NCI-H1417 treated with DMSO at 0.1 percent for 48 hours (cell line): ENCODE measurements at places on chromosomes 1 and 21.

GRCh38 chr1:109498161-109498801, 4.4 kb downstream of the CYB561D1 start:
- no peak for DNase-seq

DNA sequence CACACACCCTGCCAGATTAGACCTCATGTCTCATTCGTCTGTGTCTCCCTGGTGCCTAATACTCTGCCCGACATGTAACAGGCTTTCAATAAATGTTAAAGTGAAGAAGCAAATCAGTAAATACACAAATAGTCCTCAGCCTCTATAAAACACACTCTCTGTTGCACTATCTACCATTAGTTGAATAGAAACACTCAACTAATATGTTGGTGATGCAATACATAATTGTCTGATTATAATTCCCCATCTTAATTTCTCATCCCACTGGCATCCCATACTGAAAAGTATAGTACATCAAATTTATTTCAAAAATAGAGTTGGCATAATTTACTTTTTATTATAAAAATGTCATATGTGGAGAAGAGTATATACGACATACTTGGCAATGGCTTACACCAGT, 162.4 kb downstream of the PAPPA2 start:
- DNase-seq: no peak

- DNase-seq: no peak
These were observed 277.3 kb upstream of the FMN2 start for GRCh38 chr1:239814306-239814881.

- no peak for DNase-seq
These were observed 16.6 kb downstream of the AK4 start for GRCh38 chr1:65164633-65165032.

GRCh38 chr1:80520949-80521348, 1279.8 kb upstream of the ADGRL2 start:
- no peak for DNase-seq

DNA sequence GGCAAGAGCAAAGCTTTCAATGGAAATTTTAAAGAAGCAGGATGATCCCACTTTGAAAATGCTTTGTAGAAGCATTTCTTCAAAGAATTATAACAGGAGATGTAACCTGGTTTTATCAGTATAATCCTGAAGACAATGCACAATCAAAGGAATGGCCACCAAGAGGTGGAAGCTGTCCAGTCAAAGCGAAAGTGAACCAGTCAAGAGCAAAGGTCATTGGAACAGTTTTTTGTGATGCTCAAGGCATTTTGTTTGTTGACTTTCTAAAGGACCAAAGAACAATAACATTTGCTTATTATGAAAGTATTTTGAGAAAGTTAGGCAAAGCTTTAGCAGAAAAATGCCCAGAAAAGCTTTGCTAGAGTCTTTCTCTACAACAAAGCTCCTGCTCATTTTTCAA, 5.5 kb upstream of the CD84 start:
- DNase-seq: no peak

GRCh38 chr1:65180977-65181376, 33.0 kb downstream of the AK4 start:
- DNase-seq: no peak

DNA sequence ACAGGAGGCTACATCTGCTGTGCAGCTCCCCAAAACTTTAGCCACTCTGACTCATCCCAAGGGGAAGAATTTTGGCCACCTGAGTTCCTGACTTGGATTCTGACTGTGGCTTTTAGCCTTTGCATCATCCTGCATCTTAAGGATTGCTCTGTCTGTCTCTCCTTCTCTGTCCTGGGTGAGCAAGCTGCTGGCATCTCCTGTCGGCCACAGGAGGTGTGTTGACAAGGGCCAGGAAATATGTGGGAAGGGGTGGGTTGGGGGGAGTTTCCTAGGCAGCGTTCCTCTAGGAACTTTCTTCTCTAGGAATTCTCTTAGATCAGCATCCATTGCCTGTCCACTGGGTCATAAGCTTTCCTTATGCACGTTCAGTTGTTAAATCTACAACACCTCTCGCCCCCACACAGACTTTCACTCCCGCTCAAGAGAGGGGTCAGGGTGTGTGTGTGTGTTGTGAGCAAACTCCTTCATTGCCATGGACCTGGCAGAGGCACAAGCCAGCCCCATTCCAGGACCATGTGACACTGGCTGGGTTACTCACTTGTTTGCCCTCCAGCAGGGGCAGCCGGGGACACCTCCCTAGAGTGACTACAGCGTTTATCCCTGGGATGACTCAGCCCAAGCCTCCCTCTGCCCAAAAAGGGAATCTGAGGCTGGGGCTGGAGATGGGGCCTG, 145.0 kb upstream of the DUSP10 start:
- no peak for DNase-seq

DNA sequence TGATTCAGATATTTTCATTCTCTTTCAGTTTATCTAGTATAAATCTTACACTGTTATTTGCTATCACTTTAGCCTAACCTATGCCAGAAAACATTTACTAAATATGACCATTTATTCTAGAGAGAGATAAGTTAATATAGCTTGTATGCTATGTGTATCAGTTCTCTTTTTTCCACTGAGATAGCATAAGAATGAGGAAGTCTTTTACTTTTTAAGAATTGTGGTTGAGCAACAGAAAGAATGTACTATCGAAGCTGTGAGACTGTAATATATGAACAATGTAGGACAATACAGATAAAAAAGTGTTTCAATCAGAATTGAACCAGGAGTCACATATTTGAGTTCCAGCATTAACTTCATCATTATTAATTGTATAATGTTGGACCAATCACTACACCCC, 479.9 kb upstream of the PLXNA2 start:
- no peak for DNase-seq

DNA sequence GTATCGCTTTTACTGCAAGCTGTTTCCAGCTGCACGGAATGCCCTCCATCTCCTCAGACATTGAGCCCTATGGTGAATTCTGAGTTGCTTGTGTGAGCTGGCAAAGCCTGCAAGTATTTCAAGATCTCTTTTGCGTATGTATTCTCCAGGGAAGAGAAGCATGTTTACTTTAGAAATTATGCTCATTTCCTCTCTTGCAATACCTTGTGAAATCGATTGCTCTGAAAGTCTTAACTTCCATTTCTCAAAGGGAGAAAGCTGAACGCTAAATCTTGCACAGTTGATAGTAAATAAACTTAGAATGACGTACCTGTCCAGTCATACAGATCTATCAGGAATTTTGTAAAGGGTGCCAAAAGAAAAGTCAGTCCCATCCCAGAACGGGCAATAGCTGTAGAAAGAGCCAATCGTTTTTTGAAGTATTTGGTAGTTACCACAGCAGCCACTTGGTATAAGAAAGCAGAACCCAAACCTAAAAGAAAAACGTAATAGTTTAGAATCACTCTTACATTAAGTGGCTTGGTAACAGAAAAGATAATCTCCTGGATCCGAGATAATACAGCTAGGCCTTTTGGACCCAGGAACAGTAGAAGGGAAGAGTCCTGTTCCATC, 10.0 kb downstream of the SLC16A4 start:
- DNase-seq: no peak

DNA sequence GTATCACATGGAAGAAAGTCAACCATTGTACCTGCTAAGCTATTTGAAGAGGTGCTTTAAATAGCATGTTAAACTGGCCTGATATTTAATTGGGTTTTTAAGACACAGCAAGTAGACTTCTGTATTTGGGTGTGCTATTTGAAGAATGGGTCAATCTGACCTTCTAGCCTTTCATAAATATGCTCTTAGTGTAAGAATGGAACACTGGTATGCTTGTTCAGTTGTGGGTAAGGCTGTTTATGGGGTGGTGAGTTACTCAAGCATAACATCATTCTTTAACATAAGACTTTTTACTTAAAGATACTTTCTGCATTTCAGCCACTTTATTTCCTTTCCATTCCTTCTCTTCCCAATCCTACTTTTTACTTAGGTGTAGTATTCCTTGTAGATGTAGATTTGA, 21.4 kb downstream of the AHCYL1 start:
- DNase-seq: no peak

DNA sequence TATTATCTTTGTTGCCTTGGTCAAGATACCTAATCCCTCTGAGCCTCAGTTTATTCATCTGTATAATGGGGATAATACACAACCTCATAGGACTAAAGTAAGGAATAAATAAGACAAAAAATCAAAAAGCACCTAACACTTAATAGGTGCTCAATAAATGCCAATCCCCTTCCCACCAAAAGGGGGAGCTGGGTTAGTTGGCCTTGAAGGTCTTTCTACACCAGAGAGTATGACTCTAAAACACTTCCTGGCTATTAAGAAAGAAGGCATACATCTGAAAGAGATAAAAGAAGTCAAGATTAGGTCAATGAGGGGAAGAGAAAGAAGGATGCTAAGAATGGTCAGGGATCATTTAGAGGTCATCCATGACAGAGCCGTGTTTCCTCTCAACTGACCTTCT, 11.1 kb downstream of the VSIG8 start:
- DNase-seq: no peak

DNA sequence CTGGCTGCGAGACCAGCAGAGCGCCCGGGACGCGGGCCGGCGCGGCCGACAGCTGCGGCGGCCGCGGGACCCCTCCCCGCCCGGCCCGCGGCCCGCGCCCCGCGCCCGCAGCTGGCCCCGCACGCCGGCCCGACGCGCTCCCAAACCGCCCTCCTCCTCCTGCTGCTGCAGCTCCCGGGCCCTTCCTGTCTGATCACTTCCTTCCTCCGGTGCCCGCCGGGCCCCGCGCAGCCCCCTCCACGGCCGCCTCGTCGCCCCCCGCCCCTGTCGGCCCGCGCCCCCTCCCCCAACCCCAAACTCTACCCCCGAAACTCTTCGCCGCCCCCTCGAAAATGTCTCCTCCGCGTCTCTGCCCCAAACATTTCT, 594 bp downstream of the LUZP1 start:
- no peak for DNase-seq

DNA sequence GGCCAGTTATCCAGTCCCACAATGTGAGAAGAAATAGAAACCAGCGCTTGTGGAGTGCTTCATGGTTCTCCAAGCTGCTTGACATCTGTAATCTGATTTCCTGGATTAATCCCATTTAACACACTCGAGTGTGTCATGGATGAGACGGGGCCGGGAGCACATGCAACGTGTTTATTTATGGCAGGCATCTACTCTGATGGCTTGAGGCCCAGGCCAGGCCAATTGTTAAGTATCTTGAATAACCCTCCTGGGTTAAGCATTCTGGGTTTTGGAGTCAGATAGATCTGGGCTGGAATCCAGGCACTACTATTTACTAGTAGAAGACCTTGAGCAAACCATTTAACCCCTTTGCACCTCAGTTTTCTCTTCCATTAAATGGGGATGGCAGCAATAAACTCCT, 37.5 kb upstream of the LAPTM5 start:
- no peak for DNase-seq

DNA sequence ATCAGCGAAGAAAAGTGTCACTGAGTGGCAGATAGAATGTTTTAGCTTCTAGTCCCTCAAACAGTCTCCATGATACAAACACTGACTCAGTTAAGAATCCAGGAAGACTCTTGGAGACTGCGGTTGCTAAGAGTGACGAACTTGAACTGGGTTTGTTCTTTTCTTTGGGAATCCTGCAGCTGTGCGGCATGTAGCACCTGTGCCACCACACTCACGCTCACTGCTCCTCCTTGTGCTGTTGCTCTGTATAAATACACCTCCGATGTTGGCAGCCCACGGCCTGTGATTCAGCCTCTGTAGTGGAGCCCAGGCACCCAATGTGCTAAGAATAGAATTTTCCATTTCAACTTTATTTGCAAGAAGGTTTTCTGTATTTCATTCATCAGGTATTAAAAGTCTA, 5.5 kb upstream of the PPIE start:
- no peak for DNase-seq

- DNase-seq: no peak
These were observed 465.6 kb upstream of the ADGRL4 start for GRCh38 chr1:79472067-79472656.

DNA sequence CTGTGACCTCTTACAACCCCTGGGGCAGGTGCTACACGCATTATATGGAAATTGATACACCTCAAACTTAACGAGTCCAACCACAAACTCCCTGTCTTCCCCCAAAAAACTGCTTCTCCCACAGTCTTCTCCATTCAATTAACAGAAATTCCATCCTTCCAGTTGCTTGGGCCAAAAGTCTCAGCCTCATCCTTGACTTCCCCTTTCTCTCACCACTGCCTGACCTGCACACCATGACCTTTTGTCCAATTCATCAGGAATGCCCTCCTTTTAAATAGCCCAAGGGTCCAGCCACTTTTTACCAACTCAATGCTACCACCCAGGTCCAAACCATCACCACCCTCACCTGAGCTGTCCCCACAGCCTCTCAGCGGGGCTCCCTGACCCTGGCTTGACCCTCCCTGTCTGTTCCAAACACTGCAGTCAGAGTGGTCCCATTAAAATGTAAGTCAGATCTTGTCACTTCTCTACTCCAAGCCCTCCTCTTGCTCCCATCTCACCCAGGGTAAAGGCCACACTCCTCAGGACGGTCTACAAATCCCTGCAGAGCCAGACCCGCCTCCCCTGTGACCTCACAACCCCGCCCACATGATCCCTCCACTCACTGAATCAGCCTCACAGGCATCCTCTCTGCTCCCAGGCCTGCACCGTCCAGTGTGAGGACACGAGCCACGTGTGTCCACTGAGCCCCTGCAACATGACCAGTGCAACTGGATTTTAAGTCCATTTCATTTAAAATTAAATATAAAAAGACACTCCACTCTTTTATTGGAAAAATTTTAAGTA, 18.5 kb downstream of the KCNN3 start:
- no peak for DNase-seq

GRCh38 chr1:175900171-175900570, 156.8 kb upstream of the TNR start:
- DNase-seq: no peak
